ENCODE measurements at places on chromosomes 12 and 14.

DNA sequence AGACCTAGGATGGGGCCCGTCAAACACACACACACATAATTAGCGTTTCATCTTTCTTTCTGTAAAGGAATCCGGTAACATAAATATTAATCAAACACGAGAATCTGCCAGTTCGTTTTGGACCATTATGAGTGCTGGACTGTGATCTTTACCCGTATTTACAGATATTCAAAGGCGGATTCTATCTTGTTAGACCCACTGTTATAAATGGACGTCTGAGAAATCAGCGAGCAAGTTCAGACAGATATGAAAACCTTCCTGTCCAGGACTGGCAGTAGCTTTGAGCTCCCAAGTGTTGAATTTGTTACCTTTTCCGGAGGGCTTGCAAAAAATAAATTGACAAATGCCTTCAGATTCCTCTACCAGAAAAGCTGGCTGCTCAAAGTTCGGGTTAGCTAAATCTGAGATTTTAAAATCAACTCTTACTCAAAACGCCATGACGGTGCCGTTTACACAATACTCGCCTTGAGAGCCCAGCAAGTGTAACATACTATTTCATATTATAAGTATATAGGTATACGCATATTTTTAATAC, 27.6 kb downstream of the BCL11B start:
- no peak for DNase-seq

DNA sequence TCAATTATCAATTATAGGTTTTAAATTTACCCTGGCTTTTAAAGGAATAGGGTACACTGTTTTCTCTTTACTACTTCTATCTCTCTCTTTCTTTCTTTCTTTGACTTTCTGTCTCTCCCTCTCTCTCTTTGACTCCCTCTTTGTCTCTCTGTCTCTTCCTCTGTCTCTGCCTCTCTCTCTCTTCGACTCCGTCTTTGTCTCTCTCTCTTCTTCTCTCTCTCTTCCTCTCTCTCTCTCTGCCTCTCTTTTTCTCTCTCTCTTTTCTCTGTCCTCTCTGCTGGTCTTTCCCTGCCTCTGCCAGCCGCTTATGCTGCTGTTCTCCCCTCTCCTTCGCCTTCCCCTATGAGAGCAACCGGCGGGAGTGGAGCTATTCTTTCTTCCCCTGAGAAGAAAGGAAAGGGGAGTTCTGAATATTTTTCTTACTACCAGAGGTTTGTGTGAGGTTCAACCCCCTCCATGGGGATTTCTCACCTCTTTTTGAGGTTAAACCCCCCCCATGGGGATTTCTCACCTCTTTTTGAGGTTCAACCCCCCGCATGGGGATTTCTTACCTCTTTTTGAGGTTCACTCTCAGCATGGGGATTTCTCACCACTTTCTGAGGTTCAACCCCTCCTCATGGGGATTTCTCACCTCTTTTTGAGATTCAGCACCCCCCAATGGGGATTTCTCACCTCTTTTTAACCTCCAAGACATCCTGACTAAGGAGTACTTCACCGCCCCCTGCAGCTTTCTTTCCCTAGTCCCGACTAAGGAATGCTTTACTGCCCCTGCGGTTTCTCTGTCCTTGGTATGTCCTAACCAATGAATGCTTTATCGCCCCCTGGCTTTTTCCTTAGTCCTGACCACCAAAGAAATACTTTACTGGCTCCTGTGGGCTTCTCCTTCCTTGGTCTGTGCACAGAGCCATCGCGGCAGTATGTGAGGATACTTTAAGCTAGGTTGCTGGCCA, 27.4 kb upstream of the DDHD1 start:
- peak; percentile 23 for DNase-seq

DNA sequence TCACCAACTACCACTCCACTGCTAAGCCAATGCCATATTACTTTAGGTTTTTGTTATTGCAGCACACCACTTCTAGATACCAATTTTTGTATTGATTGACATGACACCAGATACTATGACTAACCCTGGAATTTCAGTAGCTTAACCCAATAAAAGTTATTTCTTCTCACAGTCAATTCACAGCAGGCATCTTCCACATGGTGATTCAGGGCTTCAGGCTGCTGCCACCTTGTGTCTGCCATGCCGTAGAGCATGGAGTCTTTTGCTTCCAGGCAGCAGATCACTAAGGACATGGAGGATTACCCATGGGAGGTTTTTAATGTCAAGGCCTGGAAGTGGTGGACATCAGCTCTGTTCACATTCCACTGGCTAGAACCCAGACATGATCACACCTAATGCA, 56.4 kb upstream of the LTA4H start:
- no peak for DNase-seq

DNA sequence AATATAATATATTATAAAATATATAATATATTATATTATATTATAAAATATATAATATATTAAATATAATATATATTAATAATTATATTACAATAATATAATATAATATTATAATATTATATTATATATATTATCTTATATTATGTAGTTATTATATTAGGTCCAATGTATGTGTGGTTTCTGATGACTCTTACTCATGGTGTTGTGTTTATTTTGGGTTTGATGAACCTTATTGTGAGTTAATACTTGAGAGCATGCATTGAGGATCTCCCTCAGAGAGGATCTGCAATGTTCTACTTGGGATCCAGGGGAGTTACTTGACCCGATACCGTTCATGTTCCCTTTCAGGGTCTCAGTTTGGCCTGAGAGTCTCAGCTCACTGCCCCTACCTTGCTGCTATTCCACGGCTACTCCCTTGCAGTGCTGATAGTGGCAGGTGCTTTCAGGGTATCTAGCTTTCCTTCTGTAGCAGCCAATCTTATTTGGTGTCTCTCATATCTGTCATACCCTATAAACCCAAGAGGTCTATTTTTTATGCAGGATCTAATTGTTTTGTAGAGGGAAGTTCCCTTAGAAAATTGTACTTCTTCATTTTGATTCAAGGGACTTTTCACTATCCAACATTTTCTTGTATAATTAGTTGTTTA, 89.1 kb upstream of the ZDHHC17 start:
- DNase-seq = no peak

GRCh38 chr12:28367993-28368392, 177.7 kb downstream of the CCDC91 start:
- no peak for DNase-seq

DNA sequence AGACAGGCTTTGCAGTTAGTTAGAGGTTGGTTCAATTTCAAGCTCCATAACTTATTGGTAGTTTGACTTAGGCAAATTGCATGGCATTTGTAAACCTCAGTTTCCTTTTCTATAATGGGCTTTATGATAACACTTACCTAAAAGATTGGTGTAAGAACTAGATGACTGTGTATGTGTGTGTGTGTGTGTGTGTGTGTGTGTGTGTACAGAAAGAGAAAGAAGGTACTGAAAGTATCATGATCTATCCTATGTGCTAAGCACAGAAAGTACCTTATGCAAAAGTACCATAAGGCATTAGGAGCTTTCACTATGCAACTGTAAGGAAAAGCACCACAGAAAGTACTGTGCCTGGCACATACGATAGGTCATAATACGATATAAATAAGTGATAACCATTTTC, 304.3 kb upstream of the KITLG start:
- DNase-seq = no peak

GRCh38 chr14:100083706-100084105, 18.5 kb downstream of the EVL start:
- DNase-seq = no peak

DNA sequence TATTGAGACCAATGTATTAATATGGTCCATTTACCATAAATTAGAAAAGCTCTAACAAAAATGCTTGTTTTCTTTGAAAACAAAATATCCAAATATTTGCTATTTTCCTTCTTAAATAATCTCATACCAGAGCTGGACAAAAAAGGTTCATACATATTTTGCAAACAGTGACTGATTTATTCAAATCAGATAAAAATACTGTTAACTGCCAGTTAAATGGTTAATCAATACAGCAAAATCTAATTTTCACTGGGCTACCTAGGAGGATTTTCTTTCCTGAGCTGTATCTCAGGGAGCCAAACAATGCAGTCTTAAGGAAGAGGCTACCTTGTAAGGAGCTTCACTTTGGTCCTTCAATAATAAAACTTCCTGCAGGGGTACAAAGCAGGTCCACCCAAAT, 2.0 kb downstream of the FERMT2 start:
- DNase-seq = no peak

DNA sequence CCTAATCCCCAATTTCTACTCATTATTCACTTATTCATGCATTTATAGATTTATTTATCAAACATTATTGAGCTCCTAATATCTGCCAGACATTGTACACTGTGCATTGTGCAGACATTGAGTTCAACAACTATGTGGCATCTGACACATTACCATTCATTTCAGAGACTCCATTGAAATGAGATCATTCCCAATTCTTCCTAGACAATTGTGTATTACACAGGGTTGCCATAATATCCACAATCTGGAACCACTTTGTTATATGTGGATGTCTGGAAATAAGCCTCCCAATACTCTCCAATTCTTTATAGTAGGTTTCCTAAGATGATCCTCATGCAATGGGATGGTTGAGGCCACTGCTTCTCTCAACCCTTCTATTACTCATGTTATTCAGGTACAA, 165.0 kb downstream of the OTOGL start:
- peak; percentile 13 for DNase-seq

GRCh38 chr12:98752726-98753125, 107.6 kb downstream of the APAF1 start:
- peak; percentile 70 for DNase-seq

- DNase-seq = no peak
These were observed 137.1 kb upstream of the AEBP2 start for GRCh38 chr12:19302100-19302640.

GRCh38 chr12:6361834-6362233, 13.5 kb downstream of the SCNN1A start:
- no peak for DNase-seq
